ENCODE measurements at places on chromosomes 4 and X.

- DNase-seq, result no peak
Observed at GRCh38 chr4:105946771-105947170, 51.5 kb downstream of the NPNT start.

DNA sequence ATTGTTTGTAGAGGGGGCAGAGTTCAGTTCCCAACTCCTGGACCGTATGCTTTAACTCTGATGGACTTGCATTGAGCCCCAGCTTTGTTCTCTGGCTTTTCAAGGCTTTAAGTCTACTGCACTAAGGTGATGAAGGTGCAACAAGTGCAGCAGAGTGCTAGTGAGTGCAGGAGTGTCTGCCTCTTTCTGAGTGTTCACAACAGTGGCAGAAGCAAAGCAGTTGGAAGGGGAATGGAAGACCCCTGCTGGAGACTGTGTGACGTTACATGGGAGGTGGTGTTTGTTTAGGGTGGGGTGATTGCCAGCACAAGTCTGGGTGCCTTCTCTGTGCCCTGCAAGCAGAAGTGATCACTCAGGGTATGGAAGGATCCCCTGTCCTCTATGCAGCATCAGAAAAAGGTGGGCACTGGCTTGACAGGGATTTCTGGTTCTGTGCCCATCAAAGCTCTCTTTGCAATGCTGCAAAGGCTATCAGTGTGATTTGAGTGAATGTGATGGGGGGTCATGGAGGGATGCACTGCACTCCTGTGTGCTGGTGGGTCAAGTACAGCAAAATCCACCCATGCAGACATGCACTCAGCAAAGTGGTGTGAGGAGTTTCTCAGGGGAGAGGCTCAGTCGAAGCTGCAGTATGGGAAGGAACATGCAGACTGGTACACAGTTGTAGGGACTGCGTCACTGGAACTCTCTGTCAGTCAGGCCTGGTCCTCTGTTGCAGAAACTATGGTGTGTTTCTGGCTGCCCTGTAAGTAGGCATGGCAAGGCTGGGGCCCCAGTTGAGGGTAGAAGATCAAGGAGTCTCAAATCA is 70.9 kb upstream of the UGT2B7 start:
- no peak for DNase-seq

- peak; percentile 2 for DNase-seq
Observed at GRCh38 chr4:10582059-10582686, 102.4 kb downstream of the CLNK start.

- DNase-seq, result no peak
Observed at GRCh38 chrX:146456058-146456457, 353.5 kb upstream of the CXorf51B start.

DNA sequence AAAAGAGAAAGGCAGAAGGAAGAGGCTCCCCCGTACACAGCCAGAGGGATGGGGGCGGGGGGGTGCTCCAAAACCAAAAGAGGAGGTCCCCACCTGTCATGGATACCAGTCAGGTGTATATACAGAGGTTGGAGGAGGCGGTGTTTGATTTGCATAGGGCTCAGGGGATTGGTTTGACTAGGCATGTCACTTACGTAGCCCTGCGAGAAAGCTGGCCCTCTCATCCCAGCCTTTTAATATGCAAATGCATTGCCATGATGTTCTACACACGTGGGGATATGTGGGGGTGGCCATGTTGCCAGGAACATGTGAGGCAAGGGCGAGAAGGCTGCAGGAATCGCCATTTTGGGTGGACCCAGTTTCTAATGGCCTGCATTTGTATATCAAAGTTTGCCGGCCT is 38.6 kb downstream of the TMEM150C start:
- DNase-seq, result no peak

DNA sequence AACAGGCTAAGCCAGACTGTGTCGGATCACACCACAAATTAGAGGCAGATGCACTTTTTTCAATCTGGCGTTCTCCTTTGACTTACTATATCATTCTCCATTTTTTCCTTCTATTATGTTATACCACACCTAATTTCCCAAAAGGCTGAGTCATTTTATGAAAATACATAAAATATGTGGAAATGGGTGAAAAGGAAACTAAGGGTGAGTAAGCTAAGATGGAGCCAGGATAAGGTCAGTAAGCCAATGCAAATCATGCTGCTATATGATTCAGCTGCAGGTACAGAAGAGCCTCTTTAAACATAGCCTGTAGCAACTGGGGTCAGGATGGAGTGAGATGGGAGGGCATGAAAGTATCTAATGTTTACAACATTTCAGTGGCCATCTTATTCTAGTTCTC is 94.0 kb upstream of the TEX13A start:
- no peak for DNase-seq

DNA sequence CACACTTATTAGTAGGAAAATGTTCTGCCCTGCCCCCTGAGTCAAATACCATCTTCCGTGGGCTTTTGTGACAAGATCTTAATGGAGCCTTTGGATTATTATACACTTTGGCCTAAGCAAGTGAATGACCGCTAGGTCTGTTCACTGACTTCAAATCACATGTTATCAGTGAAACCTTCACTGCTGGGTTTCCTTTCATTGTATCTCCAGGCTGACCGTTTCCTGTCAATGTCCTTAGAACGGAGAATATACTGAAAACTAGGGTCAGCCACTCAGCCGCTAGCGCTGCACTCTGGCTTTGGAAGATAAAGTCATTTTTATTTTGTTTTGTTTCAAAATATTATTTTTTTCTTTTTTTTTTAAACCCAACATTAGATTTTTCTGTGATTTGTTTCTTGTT is 107.0 kb upstream of the TLL1 start:
- DNase-seq, result no peak

DNA sequence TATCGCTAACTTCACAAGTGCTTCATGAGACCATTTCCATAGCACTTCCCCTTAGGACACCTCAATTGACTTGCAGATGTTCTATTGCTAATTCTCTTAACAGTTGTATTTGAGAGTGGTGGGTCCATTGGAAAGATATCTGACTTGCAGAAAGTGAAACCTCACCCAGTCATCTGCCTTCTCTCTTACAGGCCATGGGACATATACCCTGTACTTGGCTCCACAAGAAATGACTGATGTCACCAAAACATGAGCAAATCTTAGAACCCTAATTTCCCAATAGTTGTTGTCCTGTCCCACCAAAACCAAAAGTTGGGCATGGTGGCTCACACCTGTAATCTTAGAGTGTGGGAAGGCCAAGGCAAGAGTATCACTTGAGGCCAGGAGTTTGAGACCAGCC is 101.9 kb upstream of the MAML3 start:
- no peak for DNase-seq

DNA sequence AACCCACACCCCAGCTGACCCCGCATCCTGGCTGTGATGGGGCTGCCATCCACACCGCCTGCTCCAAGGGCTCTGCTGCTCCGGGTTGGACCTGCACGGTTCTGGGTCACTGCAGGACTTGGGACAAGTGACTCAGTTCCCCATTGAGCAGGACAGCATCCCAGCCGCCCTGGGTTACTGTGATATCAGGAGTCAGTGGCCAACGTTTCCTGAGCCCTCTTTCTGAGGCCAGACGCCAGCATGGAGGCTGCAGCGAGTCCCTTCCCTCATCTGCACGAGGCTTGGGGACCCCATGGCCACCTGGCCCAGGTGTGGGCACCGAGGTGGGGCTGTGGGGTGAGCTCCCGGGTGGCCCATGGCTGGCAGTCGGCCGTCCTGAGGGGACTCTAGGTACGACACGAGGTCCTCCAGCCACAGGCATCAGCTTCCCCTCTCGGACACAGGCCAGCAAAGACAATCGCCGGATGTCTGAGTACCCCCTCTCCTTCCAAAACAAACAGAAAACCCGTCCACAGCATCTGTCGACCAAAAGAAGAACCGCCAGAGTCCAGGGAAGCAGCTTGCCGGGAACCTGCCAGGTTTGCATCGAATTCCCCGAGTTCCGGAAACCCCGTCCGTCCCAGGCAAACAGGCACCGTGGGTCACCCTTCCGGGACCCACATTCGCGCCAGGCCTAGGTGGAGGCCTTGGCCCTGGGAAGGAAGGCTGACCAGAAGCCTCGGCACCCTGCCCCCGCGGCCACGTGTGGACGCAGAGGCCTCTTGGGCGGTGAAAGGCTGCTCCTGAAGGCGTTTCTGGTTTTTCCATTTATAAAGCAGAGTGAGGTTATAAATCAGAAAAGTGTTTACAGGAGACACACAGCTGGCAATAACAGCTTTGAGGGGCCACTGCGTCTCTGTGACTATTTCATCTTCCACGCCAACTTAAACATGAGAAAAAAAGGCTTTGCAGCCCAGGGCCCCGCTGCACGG is 136.0 kb downstream of the FAM53A start:
- DNase-seq, result no peak

DNA sequence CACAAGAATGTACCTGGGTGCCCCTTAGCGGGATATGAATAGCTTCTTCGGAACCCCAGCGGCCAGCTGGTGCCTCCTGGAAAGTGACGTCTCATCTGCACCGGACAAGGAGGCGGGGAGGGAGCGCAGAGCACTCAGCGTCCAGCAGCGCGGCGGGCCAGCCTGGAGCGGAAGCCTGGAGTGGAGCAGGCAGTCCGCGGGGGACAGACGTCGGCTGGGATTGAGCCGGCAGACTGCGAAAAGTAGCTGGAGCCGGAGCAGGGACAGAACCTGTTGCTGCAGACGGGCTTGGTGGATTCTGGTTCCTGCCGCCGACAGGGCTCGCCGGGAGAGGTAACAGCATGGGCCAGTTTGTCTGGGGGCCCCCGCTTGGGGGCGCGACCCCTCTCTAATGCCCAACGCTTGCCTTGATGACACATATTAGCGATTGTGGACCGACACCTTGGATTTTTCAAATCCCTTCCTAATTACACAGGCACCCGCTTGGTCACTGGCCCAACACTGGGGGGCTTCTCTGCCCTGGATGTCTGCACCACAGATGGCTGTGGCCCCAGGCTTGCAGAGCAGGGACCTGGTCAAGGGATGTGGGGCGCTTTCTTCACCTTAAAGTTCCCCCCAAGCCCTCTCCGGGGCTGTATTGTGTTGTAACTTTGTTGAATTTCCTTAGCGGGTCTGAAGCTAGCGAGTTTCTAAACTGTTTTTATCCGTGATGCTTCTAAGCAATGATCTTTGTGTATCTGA is at the start of gene NPFFR2:
NPFFR2 (plus strand) TSS at position 133 of the 741 bp plus-strand sequence. CDS start 96,592 bp downstream, outside the sequence.
- no peak for DNase-seq

- DNase-seq, result no peak
Observed at GRCh38 chr4:25800245-25800644, 62.5 kb downstream of the SEL1L3 start.

DNA sequence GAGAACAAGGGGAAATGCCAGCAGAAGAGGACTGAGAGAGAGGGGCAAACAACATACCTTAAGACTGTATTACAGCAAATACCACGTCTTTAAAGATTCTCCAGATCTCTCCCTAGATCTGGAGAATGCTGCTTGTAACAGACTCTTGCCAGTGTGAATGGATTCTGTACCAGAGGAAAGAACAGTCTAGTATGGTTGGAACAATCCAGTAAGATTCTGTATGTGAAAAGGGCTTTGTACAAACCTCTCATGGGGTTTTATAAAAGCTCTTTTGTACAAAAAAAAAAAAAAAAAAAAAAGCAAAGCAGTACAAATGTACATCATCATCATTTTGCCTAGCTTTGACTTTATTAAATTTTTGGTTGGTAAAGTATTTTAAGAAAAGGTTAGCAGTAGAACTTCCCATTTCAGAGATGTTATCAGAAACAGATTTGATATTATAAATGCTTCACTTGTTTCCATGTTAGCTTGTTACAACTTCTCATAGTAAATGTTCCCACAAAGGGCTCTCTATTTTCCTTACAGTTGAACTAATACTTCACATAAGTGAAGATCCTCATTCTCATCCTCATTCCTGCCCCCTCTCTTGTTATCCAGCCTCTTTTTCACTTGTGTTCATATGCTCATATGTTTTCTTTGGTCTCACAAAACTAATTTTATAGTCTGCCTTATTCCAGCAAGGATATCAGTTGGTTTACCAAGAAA is 144.2 kb downstream of the EDA start:
- DNase-seq, result no peak

- no peak for DNase-seq
Observed at GRCh38 chrX:33840176-33840575, 291.9 kb downstream of the FAM47A start.

GRCh38 chrX:44267116-44267515 is 76.4 kb downstream of the EFHC2 start:
- DNase-seq, result no peak

DNA sequence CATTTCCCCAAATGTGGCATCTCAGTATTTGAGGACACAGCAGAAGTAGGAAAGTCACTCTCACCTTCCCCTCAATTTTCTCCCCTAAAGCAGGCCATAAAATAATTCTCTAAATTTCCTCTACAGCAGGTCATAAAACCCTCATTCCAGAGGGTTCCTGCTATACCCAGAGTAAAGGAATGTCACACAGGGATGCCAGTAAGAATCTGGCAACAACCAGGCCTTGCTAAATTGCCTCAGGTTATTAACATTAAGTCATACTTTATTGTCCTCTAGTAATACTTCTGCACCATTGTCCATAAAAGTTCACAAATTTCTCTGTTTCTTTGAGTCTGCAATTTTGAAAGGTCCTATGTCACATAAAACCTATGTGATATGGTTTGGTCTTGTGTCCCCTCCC is 685.7 kb upstream of the SLIT2 start:
- DNase-seq, result no peak

DNA sequence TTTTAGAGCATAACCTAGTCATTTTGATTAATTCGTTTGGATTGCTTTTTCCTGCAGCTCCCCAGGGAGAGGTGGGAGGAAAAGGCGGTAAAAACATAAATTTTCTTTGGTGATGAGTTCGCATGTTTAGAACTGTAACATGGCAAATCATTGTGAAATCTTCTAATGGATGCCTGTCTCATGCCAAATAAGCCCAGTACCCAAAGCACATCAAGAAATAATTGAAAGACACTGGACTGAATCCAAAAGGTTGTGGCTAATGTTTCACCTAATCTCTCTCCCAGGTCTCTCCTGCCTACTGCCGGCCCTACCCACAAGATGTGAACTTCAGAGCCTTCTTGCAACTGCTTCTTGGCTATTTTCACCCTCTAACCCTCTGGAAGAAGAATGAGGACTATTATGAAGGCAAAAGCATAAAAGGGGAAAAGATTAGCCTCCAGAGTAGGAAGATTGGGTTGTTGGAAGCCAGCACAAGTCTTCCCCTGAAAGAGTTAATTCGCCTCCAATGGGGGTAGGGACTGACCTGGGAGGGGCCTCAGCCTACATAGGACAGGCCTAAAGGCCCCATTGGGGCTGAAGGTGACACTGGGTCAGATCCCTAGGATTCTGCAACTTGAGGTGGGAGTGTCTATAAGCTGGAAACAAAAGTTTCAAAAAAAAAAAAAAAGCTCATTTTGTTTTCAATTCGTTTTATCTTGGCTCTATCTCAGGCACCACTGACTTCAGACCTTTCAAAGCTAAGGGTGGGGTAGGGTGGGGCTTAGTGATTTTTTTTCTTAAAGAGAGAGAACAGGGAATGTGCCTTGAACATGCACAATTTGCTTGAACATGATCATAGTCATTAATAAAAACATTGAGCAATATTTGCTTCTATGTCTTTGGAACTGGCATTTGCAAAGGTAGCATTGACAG is 278.6 kb upstream of the KLF3 start:
- no peak for DNase-seq

- DNase-seq, result peak; percentile 51
Observed at GRCh38 chr4:184473499-184474262, 669 bp downstream of the IRF2 start.

- DNase-seq, result no peak
Observed at GRCh38 chr4:103171006-103171405, 27.1 kb downstream of the CENPE start.
